ENCODE measurements at places on chromosomes 12 and 14.

DNA sequence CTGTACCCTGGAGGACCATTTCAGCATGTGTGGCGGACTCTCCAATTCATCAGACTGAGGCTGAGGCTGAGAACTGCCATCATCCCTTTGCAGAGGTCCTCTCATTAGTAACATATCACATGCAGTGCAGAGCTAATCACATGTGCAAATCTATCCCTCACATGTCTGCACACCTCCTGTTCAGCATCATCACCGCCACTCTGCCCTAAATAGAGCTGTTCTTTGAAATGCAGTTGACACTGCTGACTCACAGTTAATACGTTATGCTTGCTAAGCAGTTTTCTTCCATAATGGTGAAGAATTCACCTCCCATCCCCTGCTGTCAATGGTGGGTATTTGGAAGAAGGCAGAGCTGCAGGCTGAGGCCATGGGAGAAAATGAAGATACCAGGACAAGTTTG is 85.0 kb upstream of the ANO2 start:
- no peak for DNase-seq

DNA sequence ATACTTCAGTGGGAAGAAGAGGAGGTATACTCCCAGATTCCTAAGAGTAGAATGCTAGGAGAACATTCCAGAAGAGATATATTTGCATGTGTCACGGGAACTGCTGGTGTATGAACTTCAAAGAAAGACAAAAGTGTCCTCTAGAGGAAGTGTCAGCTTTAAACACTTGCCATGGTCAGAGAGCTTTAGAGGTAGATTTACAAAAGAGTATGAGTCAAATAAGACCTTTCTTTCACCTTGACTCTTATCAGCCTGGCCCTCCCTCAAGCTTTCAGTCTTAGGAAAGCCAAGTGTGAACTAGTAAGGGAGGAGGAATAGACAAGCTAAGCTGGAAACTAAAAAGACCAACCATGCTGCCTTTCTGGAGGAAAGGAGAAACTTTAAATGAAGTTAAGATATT is 34.7 kb downstream of the COX8C start:
- DNase-seq = no peak

- no peak for DNase-seq
Measured at GRCh38 chr12:11652351-11653040, 3.0 kb downstream of the ETV6 start.

GRCh38 chr14:21940887-21941856 is 267.6 kb upstream of the OR4E1 start:
- no peak for DNase-seq

DNA sequence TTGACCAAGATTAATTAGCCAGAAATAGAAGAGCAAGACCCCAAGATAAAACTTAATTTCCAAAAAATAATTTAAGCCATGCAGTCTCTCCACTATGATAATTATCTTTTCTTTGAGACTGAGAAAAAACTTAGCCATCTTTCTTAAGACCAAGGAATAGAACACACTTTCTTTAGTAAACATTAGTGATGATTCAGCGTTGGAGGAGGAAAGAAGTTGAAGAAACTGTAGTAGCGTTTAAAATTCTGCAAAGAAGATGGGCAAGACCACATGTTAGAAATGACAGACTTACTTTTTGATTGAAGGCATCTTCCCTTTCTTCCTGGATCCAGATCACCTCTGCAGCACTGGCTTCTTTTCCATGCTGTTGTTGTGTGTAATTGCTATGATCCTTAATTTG is 124.8 kb upstream of the RASSF8 start:
- DNase-seq = no peak

GRCh38 chr12:40439771-40440492 is 215.1 kb downstream of the LRRK2 start:
- DNase-seq = no peak

DNA sequence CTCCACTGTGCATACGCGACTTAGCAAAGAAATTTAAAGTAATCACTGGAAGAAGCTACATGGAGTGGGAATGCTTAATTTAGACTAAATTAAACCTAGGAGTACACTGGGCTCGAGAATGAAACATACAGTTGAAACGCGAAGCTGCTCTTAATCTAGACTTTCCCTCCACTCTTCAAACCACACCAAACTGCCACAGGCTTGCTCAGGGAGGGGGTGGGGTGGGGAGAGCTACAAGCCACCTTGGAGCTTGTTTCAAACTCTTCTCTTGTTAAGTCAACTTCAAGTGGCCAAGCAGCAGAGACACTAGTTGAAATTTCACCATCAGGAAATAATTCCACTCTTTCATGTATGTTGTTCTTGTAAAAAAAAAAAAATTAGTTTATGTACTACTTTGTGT is 69.9 kb downstream of the SLC38A1 start:
- DNase-seq = no peak

DNA sequence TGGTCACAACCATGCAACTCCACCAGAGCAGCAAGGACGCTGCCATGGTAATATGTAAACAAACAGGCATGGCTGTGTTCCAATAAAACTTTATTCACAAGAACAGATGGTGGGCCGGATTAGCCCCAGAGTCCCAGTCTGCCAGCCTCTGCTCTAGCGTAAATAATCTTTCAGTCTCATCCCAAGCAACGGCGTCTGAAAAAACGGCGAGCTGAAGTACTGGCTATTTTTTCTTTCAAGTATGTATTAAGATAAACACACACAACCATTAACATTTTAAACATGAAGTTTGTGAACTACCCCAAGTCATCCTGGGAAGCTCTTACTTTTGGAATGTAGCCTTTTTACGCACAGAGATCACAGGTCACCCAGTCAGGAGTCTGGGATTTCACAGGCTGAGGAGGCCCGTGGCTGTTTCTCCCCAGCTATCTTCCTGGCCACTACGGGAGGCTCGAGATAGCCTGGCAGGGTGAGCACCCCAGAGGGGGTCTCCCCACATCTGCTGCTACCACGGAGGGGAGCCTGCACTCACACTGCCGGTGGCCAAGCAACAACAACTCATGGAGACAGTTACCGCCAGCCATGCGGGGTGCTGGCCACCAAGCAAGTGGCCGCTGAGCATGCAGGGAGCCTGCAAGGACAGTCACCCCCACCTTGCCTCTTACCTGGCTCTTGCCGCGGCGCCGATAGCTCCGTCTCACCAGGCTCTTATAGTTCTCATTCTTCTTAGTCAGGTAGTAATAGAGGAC is 124.6 kb downstream of the RFLNA start:
- no peak for DNase-seq

- DNase-seq = no peak
Measured at GRCh38 chr12:26360062-26360461, 164.7 kb downstream of the SSPN start.

DNA sequence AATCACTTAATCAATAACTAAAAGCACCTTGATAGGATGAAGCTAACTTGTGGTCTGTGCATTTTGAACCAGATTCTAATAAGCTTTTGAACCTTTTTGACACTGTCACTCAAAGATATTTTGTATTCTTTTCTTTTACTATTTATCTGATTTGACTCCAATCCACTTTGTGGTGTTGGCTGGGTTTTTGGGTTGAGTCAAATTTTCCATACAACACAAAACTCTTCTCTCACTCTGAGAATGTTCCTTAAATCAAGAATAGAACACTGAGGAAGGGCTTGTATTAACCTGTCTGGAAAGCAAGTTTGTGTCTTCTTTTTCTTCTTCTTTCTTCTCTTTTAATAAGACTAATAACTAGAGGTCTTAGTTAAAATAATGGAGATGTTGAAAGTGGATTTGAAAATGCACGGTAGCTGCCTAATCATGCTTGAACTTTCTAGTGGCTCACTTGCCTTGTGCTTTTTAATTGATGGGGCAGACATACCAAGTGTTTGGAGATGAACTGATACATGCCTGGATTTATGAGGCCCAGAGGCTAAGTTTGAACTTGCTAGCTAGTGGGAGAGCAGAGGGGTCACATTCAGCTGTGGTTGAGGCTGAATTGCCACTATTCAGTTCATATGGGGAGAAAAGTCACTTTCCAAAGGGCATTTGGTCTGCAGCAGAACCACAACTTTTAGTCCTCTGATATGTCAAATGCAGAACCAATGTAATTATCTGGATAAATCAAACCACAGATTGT is 93.5 kb upstream of the PTHLH start:
- DNase-seq = no peak

DNA sequence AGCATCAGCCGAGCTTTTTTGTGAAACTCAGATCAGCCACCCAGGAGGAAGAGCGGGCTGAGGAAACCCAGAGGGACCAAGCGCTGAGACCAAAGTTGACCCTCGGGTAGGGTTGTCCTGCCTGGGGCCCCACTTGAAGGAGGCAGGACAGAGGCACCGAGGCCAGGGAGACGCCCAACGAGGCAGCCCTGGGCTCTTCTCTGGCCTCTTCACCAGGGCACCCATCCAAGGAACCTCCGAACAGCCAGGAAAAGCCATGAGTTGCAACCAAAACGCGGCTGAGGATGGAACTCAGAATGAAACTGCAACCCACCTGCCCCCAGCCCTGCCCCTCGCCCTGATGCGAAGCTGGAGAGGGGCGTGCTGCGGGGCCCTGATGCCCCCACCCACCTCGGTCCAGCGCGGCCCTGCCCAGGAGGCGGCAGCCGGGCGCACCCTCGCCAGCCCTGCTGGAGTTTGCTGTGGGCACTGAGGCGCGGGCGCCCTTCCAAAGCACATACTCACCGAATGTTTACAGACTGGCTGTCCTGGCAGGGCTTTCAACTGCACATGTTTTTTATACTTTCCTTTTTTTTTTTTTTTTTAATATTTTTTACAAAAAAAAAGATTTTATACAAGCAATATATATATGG is 41.9 kb downstream of the JDP2 start:
- no peak for DNase-seq

GRCh38 chr12:105237666-105238065 is 1.7 kb upstream of the APPL2 start:
- no peak for DNase-seq

GRCh38 chr14:68840454-68840853 is 47.6 kb upstream of the ZFP36L1 start:
- DNase-seq = no peak
